ENCODE measurements at places on chromosomes 7 and 10. TPM values are rescaled to one million over a fixed set of nuclear protein-coding genes. Genes with fewer than 3 reads are reported as not detected.

GRCh38 chr10:74958316-74958715 lies 131.9 kb downstream of the KAT6B start:
- DNase-seq = no peak
- no peaks in the 10 kb centered on the region for H3K4me1 ChIP-seq
- no peak overlapping the region for H3K4me3 ChIP-seq
- peaks cover 2% of the 10 kb centered on the region for H3K36me3 ChIP-seq
- no peaks in the 10 kb centered on the region for H3K27me3 ChIP-seq

The ARHGAP12 gene
- 47.2 TPM for polyA plus RNA-seq

DNA sequence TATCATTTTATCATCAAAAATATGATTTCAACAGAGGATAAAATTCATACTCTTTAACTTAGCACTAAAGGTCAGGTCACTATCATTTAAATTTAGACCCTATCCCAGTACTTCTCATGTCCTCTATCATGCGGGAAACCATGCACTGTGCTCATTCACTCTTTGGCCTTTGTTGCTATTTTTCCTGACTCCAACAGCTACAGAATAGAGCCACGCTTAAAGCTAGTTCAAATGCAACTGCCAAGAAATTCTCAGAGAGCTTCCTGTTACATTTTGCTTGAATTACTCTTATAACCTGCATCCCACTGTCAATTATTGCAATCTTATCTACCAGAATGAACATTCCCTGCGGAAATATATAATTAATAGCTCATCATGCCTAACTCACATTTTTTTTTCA lies 58.3 kb downstream of the SEMA3A start:
- H3K36me3 ChIP-seq = no peaks in the 10 kb centered on the region
- H3K4me3 ChIP-seq = no peak overlapping the region
- H3K4me1 ChIP-seq = no peaks in the 10 kb centered on the region
- no peak for DNase-seq
- no peaks in the 10 kb centered on the region for H3K27me3 ChIP-seq

DNA sequence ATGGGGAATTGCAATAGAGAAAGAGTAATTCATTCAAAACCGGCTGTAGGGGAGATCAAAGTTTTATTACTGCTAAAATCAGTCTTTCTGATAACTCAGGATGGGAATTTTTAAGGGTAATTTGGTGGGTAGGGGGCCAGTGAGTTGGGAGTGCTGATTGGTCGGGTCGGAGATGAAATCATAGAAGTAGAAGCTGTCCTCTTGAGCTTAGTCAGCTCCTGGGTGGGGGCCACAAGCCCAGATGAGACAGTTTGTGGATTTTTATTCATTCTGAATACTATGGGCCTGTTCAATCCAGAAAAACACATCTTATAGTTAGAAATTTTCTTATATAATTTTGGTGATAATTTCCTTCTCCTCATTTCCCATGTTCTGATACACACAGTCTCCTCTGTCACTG lies 25.4 kb downstream of the CALD1 start:
- H3K27me3 ChIP-seq = no peaks in the 10 kb centered on the region
- H3K4me3 ChIP-seq = no peak overlapping the region
- DNase-seq = no peak
- H3K27ac ChIP-seq = no peak overlapping the region
- no peaks in the 10 kb centered on the region for H3K36me3 ChIP-seq

DNA sequence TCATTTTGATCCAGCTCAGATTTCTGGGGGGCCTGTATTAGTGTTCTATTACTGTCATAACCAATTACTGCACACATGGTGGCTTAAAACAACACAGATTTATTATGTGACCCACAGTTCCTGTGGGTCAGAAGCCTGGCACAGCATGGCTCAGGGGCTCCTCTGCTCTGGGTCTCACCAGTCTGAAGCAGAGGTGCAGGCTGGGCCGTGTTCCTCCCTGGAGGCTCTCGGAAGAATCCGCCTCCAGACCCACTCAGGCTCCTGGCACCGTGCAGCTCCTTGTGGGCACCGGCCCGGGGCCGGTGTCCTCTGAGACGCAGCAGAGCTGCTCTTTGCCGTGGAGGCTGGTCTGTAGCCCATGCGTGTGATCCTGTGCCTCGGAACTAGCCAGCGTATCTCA lies 61.5 kb downstream of the RAMP3 start:
- peaks cover 11% of the 10 kb centered on the region for H3K27me3 ChIP-seq
- H3K4me3 ChIP-seq = no peak overlapping the region
- H3K4me1 ChIP-seq = no peaks in the 10 kb centered on the region
- no peak for DNase-seq
- H3K27ac ChIP-seq = no peak overlapping the region

The HNRNPF gene
- 251 TPM for polyA plus RNA-seq

The LMOD2 gene
- 0.24 TPM for polyA plus RNA-seq

Data from large intestine (tissue), 12 donors.